Activated CD4-positive, alpha-beta T cell treated with anti-CD3 and anti-CD28 coated beads, Interleukin-10, Interleukin-2, amounts not matched to agents 100 ng/mL and 50 ng/mL, durations not matched to agents 16 hours and 8 hours (primary cell): ENCODE measurements at places on chromosomes 5 and 9.
A peak's percentile ranks its signal among the peaks of the same experiment; 100 is the strongest.

DNA sequence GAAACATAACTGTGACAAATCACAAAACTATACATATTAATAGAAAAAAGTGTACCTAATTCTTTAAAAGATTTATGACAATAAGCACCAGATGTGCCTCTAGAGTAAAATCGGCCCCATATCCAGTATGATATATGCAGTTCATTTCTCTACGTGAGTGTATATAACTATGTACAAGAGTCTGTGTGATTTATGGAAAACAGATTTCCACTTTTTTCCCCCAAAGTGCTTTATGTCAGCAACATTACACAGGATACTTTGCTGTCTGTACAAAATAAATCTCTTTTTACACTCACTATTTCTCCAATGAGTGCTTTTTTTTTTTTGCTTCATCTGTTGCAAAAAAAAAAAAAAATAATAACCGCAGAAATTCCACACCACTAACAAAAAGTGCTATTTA lies 298.8 kb upstream of the RFX3 start:
- DNase-seq, result no peak

DNA sequence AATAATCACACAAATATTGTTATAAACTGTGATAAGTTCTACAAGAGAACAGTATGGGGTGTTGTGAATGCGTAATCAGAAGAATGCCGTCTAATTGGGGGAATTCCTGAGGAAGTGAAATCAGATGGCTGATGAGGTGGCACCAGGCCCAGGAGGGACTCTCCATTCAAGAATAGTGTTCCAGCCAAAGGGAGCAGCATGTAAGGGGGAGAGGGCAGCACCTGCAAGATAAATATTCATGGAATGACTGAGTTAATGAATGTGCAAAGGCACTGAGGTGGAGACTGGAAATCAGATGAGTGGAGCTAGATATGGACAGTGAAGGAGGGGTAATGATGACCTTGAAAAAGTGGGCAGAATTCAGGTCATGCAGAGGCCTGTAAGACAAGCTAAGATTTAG lies 250.6 kb downstream of the ARRDC3 start:
- no peak for DNase-seq

- DNase-seq, result no peak
These were observed 249.7 kb upstream of the TMEM161B start for GRCh38 chr5:88518131-88519016.

DNA sequence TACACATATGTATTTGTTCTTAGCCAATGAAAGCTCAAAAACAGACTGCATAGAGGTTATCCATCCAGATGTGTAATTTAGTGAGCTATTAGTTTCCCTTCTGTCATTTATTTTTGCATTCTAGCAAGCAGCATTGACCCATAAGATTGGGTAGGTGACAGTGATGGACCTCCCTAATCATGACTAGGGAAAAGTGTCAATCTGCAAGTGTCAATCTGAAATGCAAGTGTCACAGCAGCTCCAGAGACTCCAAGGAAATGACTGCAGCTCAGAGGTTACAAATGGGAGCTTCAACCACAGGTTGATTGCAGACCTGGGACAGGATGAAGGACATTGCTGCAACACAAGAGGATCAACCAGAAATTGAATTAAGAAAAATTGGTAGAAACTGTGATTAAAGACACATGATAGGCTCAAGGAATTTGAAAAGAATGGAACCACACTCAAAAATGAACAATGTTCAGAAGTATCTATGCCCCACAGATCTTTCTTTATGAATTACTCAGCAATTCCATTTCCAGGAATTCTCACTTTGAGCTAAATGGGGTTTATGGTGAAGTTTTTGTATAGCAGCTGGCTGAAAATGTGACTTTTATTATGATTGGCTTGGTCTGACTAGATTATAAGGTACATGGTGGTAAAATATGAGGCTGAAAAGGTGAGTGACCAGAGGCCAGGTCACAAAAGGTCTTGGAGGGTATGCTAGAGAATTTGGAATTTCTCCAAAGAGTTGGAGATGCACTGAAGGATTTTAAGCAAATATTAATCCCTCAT lies 59.6 kb upstream of the HTR4 start:
- peak; percentile 34 for DNase-seq

DNA sequence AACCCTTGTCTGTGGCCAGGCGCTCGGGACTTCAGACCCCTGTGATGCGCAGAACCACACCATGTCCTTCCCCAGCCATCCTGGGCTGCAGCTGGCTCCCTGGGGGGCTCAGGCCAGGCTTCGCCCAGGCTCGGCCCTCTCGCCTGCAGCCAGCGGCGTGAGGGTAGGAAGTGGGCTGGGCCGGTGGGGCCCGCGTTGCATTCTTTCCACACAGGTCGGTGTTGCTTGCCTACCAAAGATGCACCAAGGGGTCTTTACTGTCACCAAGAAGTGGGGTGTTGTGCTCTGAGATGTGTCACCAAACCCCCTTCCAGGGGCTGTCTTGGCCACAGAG lies 48.3 kb upstream of the RNF130 start:
- no peak for DNase-seq

DNA sequence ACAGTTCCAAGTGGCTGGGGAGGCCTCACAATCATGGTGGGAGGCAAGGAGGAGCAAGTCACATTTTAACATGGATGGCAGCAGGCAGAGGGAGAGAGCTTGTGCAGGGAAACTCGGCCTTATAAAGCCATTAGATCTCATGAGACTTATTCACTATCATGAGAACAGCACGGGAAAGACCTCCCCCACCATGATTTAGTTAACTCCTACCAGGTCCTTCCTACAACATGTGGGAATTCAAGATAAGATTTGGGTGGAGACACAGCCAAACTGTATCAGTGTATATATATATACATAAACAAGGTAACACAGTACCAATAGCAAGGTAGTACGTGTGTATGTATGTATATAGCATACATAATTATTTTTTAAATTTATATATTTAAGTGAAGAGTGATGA lies 50.9 kb downstream of the NFX1 start:
- DNase-seq, result no peak

DNA sequence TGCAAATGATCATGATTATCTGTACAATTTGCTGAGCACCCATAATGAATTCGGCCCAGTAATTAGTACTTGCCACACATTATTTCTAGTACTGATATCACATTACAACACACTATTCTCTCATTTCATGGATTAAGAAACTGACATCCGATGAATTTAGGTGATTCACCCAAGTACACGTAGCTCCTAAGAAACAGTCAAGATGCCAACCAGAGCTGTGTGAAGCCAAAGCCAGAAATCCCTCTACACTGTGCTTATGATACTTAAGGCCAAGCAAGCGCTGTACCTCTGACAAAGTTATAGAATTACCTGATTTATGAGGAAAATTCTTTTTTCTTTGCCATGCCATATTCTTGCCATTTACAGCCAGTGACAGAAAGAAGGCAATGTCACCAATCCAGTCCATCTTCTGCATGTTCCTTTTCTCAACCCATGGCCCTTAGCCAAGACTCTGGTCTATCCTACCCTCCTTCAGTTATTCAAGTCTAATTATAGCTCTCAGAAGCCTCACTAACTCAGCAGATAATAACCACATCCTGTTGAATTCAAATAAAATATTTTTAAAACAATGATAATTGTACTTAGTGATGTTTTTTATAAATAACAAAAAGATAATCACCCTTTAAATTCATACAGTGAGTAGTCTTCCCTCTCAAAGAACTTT lies 74.3 kb upstream of the PTGER4 start:
- DNase-seq, result no peak

DNA sequence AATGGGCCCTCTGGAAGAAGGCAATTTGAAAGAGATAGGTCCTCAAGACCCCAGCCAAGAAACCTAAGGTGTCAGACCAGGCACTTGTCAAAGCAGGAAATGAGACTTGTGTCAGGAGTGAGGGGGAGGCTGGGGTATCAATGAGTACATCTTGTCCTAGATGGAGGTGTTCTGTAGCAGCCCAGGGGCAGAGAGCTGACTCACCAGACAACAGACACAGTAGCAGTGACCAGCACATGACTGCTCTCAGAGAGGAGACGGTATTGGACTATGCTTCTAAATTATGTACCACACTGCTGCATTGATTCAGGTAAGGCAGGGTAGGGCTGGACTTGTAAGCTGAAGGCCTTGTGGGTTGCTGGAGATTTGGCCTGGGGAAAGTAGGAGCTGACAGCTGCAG lies 551.2 kb upstream of the KLF4 start:
- DNase-seq, result no peak

DNA sequence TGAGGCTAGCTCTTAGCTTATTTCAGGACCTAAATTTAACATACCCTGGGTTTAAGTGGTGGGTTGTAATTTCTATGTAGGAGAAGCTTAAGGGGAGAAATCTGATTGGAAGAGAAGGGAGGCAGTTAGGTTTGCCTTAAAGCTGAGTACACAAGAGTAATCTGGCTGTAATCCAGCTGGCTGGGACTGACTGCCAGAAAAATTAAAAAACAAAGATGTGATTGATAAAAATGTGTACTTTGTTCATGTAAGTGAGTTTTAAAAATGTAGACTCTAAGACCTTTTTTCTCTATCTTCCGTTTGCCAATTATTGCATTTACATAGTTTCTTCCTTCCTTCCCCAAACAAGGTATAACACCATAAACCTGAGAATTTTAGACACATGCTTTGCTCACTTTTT lies 17.5 kb upstream of the MSMP start:
- DNase-seq, result no peak

DNA sequence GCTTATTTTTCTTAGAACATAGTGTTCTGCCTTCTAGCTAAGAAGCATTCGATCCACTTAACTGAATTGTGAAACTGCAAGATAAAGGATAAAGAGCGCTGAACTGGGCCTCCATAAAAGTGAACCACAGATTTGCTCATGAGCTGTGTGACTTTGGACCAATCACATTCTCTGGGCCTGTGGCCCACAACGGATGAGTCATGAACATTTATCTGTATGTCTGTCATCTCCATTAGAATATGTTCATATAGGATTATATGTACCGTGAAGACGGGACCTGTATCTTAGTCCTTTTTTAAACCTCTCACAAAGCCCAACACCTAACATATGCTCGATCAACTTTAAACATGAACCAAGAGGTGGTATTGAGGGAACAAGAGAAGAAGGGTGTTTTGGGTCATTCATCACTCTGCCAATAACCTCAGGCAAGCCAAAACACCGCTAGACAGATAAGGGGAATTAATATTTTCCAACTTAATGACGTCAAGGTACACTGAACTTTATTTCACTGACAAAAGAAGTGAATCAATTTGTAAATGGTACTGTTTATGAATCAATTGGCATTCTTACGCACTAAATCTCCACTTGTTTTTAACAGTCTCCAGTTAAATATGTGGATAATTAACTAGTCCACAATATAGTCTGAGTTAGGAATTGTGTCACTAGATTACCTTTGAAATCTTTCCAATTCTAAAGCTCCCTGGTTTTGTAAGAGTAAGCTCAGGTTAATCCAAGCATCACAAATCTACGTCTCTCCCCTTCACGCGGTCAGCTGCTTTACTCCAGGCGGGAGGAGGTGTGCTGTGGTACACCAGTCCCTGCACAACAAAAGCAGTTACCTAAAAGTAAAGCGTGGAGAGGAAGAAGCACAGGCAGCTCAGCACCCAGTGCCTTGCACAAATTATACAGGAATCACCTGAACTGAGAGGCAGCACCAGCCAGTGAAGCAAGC lies 1.6 kb downstream of the TMEM245 start:
- DNase-seq, result peak; percentile 84

- DNase-seq, result no peak
These were observed 26.4 kb downstream of the ERAP1 start for GRCh38 chr5:96781031-96781971.

DNA sequence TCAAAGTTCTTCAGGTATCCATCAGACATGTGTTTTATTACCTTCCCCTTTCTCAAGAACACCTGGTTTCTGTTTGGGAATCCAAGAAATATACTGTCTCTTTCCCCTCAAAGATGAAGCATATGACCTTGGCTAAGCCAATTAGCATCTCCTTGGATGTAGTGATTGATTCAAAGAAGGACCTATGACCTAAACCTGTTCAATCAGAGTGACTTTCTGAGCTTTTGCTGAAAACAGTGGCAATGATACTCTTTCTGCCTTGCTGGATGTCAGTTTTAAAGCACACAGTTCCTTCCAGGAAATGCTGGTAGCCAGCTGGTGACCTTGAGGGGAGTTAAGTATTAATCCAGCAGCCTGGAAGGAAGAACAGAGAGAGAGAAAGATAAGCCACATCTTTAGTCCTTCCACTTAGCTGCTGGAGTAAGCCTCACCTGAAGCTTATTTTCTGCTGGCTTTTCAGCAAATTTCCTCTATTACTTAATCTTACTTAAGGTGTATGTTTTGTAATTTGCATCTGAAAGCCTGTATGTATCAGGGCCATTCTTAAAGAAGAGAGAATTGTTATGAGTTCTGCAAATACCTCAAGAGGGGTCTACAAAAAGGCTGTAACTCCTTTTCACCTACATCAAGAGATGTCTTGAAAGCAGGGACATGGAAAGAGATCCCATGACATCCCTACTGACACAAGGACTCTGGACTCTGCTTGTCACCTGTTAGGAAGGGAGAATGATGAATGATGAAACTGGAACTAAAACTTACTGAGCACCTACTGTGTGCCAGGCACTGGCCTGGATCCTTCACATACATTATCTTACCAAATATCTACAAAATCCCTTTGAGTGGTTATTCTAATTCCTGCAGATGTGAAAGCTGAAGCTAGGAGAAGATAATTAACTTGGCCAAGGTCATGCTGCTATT lies 35.2 kb upstream of the PIK3R1 start:
- DNase-seq, result no peak

- DNase-seq, result no peak
These were observed 17.2 kb downstream of the TCOF1 start for GRCh38 chr5:150374651-150375050.
